ENCODE measurements at places on chromosomes 11 and 22.

DNA sequence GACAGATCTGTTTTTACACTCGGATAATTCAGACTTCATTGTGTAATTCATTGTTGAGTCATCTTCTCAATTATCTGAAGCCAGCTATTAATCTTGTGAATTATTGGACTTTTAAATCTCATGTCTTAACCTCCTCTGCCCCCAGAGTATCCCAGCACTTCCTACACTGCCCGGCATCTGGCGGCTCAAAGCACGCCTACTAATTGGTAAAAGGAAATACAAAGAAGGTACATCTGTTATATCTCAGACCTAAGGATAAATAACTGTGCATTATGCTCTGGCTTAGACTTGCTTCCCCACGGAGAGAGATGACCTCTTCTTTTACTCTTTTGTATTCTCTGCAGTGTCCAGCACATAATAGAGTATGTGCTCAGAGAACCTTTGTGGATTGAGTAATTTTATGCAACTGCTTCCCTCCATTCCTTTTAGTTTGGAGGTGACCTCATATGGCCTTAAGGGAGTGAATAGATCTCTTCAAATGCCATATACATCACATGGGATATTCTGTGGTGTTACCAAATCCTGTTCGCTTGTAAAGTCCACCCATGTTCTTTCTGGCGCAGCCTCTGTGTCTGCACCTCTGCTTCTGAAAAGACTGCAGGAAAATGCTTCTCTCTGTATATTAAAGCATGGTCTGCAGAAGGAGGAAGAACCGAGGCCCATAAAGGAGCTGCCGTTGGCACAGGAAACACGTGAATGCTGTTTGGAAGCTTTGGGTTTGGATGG lies 125.6 kb upstream of the SORL1-AS1 start:
- no peak for DNase-seq

- DNase-seq, result no peak
Observed at GRCh38 chr11:118078911-118079411, 2.1 kb downstream of the TMPRSS4 start.

- no peak for DNase-seq
Observed at GRCh38 chr11:85974122-85974521, 94.8 kb downstream of the PICALM start.

- no peak for DNase-seq
Observed at GRCh38 chr22:19993926-19994325, 22.7 kb downstream of the ARVCF start.

DNA sequence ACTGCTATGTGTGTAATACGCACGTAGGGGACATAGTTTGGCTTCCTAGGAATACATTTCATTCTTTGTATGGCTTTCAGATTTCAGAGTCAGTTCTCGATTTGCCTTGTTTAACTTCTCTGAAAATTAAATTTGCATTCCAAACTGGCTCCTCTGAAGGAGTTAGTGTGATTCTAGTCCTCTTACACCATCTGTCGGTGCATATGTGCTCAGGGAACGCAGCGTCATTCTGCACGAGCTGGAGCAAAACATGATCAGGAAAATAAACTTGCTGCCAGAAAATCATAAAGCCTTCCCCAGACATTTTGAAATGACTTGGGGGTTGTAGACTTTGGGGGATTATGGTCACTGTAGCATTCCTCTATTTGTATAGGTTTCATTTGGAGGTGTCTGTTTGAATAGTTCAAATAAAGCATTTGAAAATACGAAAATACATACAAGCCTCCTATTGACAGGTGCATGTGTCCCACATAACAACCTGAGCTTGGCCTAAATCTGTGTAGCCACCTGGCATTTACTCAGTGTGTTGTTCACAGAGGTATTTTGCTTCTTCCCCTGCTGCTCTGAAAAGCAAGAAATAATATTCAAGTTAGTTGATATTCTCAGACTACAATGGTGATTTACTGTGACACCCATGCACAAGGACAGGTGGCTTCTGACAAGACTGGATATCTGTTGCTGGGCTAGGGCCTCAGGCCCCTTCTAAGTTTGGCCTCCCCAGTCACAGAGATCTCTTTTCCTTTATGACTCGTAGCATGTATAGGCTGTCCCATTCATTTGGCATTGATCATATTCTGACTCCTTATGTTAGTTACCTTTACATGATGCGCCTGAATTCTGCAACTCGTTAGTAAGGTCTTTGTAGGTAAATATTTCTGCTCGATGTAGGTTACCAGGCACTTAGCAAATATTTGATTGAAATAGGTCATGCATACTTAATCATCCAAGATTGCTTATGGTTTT lies 81.6 kb upstream of the SORL1-AS1 start:
- DNase-seq, result no peak

DNA sequence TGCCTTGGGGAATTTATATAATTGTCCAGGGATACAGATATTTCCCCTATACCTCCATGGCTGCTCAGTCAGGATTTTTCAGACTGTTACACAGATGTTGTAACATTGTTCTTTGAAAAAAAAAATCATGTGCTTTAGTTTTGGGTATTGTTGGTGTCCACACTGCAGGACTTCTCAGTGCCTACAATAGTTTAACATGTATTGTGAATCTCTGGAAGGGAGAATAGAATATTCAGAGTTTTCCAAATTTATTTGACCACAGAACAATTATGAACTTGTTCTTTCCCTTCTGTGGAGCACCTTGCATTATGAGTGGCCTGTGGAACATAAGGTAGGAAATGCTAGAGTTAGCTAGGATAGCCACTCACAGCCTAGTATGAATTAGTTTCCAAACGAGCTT lies 14.5 kb downstream of the CRYBA4 start:
- DNase-seq, result no peak

DNA sequence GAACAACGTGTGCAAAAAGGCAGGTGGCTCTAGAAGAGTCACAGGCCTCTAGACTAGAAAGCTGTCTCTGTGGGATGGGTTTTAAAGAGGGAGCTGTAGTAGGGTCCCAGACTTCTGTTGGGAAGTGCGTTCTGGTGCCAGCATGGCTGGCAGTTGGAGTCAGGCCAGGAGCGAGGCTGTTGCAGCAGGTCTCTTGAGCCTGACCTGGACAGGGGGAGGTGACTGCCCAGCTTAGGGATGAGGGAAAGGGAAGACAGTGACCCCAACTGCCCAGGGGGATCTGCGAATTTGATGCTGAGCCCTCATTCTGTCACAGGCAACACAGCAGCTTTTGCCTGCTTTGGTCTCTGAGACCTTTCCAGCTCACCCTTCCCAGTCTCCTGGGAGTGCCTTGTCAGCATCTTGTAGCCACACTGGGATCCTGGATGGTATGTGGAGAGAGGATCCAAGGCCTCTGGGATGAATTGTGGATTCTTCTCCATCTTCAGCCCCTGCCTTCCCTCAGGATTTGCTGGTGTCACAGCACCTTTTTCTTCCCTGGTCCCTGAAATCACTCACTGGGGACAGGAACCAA lies 3.4 kb downstream of the TSKU start:
- no peak for DNase-seq

- DNase-seq, result no peak
Observed at GRCh38 chr11:126226334-126227084, 14.9 kb downstream of the FAM118B start.

DNA sequence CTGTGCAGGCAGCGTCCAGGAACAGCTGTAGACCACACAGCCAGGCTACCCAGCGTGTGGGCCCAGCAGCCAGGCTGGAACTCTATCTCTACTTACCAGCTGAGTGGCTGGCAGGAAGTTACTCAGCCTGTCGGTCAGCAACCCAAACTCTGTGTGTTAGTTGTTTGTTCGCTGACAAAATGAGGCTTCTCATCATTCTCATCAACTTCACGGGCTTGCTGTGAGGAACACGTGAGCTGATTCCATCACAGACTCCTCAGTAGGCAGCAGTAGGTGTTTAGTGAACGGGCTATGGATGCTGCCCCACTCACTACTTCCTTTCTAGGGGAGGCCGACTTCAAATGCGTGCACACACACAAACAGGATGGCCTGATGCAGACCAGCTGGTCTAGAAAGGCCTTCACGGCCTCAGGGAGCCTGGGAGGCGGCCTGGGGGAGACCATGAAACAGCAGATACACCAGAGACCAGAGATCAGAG lies 830 bp upstream of the SPDYC start:
- DNase-seq, result no peak

DNA sequence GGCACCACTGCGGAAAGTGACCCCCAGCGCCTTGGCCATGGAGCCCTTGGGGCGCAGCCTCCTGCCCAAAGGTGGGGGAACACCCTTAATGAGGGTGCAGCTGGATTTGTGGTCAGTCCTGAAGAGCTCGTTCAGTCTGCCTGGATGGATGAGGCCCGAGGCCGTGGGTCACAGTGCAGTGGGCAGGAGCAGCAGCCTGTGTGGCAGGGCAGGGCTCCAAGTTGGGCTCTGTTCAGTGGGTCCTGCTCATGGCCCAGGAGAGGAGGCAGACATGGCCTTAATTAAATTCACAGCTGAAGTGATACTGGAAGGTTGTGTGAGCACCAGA lies 33.3 kb downstream of the FAM83F start:
- DNase-seq, result no peak

DNA sequence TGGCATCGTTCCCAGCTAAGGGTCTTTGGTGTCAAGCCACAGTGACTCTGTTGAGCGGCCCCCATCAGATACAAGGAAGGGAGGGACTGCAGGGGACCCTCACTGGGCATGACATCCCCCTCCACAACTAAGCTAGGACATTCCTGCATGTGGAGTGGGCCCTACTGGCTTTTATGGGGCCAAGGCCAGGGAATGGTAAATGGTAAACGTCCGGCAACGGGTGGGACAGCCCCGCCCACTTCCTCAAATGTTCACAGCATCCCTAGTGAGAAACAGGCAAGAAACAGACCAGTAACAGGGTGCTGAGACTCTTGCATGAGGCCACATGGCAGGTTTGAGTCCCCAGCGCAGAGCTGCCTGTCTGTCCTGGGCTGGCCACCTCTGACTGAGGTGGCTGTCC lies 4.4 kb downstream of the TMPRSS6 start:
- DNase-seq, result no peak

GRCh38 chr11:32426192-32426591 lies 9.1 kb downstream of the WT1 start:
- no peak for DNase-seq

- no peak for DNase-seq
Observed at GRCh38 chr11:27717801-27718229, 17.6 kb upstream of the BDNF start.

GRCh38 chr11:83982825-83983224 lies 696.7 kb upstream of the CCDC90B start:
- no peak for DNase-seq

DNA sequence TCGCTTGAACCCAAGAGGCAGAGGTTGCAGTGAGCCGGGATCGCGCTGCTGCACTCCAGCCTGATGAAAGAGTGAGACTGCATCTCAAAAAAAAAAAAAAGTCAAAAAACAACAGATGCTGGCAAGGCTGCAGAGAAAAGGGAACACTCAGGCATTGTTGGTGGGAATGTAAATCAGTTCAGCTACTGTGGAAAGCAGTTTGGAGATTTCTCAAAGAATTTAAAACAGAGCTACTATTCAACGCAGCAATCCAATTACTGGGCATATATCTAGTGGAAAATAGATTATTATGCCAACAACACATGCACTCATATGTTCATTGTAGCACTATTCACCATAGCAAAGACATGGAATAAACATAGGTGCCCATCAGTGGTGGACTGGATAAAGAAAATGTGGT lies 89.7 kb downstream of the EFCAB6 start:
- DNase-seq, result no peak

DNA sequence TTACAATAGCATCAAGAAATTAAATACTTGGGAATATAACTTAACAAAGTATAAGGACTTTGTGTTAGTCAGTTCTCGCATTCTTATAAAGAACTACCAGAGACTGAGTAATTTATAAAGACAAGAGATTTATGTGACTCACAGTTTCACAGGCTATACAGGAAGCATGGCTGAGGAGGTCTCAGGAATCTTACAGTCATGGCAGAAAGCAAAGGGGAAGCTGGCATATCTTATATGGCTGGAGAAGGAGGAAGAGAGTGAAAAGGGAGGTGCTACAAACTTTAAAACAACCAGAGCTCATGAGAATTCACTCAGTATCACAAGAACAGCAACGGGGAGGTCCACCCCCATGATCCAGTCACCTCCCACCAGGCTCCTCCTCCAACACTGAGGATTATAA lies 32.0 kb upstream of the CCDC134 start:
- DNase-seq, result no peak

DNA sequence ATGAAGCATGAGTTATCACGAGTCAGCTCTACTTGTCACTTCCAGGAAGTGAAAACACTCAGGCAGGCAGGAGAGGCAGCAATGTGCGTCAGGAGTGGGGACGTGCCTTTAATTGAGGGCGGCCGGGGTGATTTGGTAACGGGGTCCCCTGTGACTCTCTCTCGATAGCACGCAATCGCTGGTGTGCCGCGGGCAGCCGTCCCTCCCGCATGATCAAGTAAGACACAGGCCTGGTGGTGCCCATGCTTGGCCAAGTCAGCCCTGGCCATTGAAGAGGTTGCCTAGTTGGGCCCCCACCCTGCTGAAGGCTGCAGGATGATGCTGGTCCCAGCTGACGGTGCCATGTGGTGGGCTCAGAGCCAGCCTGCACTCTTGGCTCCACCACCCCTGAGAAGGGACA lies 29.7 kb downstream of the CACNG2 start:
- no peak for DNase-seq

DNA sequence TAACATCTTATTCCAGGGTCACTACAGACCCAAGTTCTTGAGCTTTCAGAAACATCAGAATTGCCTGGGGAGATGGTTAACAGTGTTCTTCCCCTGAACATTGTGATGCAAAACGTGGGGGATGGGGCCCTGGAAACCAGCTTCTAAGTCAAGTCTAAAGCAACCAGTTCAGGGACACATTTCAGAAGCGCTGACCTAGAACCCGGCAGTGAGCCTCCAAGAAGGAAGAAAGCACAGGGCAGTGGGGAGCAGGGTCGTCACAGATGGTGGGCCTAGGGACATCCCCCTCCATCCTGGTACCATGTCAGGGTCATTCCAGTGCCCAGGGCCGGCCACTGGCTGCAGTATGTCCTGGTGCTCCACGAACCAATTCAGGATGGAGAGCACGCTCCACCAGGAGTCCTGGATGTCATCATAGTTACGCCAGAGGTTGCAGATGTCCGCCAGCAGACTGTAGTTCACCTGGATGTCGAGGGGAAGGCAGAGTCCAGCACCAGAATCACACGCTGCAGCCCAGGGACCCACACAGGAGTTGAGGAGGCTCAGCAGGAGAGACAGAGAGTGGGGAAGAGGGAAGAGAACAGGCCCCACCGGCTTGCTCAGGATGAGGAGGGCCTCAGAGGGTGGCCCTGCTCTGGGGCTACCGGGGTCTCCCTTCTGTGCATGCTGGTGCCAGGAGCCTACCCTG lies 5.0 kb downstream of the NAGA start:
- no peak for DNase-seq

DNA sequence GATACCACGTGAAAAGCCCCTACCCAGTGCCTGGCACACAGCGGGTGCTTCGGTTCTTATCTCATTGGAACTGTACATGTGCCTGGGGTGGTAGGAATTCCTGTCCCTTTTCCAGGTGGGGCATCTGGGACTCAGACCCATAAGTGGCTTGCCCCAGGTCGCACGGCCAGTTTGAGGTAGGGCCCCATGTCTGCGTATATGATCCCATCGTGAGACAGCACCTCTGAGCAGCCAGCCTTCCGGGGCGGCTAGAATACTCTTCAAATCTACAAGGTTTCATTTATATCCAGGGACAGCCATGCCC lies 33.5 kb upstream of the SMIM38 start:
- DNase-seq, result no peak

- DNase-seq, result no peak
Observed at GRCh38 chr22:17412232-17412631, 43.0 kb downstream of the CECR2 start.

GRCh38 chr22:20607157-20607907 lies 99.9 kb downstream of the MED15 start:
- DNase-seq, result no peak

Measured in germinal center (tissue), 1 donor.